ENCODE measurements at places on chromosomes 1 and 21.

DNA sequence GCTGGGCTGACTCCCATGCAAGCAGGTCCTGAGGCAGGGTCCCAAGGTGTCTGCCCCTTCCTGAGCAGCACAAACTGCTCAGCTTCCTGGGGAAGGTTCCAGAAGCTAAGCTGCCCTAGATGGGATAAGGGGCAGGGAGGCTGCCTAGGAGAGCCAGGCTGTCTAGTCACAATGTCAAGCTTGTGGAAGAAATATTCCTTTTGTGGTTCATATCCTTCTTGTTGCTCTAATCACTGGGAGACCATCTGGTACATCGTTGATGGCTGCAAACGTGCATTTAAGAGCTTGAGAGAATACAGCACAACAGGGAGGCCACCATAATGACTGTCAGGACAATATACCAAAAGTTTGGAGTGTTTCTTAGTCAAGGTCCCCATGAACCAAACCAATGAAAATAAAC lies 67.4 kb downstream of the SLC16A1 start:
- DNase-seq: no peak

DNA sequence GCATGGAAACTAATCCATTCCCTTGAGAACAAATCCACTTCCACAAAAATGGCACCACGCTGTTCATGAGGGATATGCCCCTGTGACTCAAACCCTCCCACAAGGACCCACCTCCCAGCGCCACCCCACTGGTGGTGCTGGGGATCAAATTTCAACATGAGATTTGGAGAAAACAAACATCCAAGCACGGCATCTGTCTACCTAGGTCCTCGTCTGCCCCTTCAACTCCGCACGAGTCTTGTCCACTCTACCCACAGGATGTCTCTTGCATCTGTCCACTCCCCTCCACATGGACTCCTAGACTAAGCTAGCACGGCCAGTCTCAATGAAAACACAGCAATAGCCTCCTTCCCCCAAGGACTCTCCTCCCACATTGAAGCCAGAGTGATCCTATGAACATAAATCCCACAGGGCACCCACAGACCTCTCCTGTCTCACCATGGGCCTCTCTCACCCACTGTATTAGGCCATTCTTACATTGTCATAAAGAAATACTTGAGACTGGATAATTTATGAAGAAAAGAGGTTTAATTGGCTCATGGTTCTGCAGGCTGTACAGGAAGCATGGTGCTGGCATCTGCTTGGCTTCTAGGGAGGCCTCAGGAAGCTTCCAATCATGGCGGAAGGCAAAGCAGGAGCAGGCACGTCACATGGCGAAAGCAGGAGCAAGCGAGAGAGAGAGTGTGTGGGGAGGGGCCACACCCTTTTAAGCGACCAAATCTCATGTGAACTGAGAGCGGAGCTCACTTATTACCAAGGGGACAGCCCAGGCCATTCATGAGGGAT lies 101.4 kb downstream of the TOMM20 start:
- DNase-seq: no peak

DNA sequence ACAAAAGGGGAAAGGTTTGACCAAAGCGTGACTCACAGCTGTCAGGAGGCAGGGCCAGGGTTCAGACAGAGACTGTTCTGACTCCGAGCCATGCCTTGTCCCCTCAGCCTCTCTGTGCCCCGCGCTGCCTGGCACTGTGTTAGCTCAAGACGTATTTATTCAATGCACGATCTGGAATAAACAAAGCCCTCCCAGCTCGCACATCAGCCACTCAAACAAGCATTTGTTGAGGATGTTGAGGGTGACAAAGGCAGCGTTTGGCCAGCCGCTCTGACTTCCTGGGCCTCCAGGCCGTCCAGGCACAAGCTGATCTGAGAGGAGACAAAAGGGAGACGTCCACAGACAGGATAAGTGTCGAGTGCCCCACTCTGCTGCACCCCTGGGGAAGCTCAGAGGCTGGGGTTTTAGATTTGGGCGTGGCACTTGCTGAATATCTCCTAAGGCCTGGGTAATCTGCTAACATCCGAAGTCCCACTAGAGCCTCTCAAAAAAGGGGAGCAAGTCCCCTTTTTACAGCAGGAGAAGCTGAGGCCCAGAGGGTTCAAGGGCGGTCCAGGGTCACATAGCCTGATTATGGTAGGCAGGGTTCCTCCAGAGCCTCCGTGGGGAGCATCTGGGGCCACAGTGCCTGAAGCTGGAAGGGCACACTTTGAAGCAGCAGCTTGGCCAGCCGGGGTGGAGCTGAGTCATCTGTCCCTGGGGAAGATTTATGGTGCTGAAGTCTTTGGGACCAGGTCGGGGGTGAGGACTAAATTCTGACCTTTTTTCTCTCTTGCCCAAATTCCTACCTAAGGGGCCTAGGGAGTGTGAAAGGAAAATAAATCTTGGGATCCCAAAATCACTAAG lies 95.9 kb downstream of the SPSB1 start:
- no peak for DNase-seq

- no peak for DNase-seq
Observed at GRCh38 chr1:2330519-2331199, 60.7 kb downstream of the MORN1 start.

DNA sequence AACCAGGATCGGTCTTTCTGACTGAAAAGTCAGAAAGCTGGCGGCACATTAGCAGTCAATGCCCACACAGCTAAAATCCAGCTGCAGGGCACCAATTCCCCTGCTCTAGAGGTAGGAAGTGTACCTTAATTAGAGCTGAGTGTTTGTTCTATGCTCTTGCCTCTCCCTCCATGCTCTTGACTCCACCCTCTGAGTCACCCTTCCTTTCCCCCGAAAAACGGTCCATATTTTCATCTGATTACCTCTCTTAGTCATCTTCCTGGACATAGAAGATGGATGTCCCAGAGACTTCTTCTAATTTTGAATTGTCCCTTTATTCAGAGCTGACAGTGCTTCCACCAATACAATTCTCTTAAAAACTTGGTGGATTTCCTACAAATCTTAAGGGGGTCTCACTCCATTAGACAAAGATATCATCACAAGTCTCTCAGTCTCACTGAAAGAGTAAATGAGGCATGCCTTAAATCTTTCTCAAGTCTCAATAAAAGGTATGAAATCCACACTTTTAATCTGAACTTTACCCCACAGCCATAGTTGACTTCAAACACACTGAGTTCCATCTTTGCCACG lies 44.1 kb upstream of the SLC19A1 start:
- DNase-seq: no peak

GRCh38 chr1:222161676-222162075 lies 386.2 kb downstream of the HHIPL2 start:
- no peak for DNase-seq

GRCh38 chr1:65762081-65762862 lies 30.4 kb upstream of the PDE4B start:
- DNase-seq: no peak

- DNase-seq: no peak
Observed at GRCh38 chr1:223039990-223040389, 103.1 kb downstream of the TLR5 start.

GRCh38 chr1:160522622-160523345 lies at the start of gene SLAMF6:
TSS of gene SLAMF6 (minus strand) at chr1:160523255. CDS start at chr1:160523192, 63 bp downstream.
- DNase-seq: no peak

- no peak for DNase-seq
Observed at GRCh38 chr1:100538913-100539835, 1.2 kb downstream of the GPR88 start.

DNA sequence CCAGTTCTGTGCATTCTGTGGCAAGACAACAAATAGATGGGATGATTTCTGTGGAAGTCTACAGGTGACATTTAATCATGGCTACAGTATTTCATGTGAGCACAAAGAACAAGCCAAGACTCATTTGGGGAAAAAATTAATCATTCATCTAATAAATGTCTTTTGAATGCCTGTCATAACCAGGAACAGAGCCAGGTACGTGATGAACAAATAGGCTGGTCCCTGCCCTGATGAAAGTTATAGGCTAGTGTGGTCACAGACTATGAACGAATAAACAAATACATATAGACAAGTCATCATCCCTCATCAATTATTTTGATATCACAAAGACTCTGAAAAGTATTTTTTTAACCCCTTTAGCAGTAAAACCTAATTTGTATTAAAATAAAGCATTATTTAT lies 226.4 kb upstream of the RRP15 start:
- DNase-seq: no peak

GRCh38 chr1:16677552-16678431 lies 11.0 kb upstream of the RNU1-3 start:
- peak; percentile 91 for DNase-seq

GRCh38 chr1:39539252-39539790 lies 37.3 kb downstream of the PABPC4 start:
- DNase-seq: peak; percentile 66

GRCh38 chr1:195434566-195435203 lies 1173.6 kb downstream of the KCNT2 start:
- DNase-seq: no peak

- no peak for DNase-seq
Observed at GRCh38 chr1:1380860-1381259, 5.9 kb upstream of the AURKAIP1 start.

- no peak for DNase-seq
Observed at GRCh38 chr1:7558921-7559869, 211.9 kb upstream of the VAMP3 start.

GRCh38 chr21:42861848-42862400 lies 17.4 kb downstream of the WDR4 start:
- DNase-seq: no peak
